ENCODE measurements at places on chromosomes 2 and 18.

DNA sequence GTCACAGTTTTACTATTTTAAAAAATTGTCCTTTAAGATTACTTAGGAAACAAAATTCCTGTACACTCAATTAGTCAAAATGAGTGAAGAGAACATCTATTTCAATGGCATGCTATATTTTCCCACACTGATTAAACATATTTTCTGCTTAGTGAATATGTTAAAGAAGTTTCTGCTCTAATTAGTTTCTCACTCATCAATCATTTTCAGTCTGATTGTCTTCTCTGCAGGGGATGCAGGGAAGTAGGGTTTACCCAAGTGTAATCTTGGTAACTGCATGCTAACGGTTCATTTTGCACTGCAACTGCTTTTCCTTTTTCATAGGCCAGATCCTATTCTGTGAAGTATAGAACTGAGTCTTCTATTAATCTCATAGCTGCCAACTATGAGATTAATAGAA, 78.5 kb downstream of the ARL6IP6 start:
- no peak for DNase-seq

DNA sequence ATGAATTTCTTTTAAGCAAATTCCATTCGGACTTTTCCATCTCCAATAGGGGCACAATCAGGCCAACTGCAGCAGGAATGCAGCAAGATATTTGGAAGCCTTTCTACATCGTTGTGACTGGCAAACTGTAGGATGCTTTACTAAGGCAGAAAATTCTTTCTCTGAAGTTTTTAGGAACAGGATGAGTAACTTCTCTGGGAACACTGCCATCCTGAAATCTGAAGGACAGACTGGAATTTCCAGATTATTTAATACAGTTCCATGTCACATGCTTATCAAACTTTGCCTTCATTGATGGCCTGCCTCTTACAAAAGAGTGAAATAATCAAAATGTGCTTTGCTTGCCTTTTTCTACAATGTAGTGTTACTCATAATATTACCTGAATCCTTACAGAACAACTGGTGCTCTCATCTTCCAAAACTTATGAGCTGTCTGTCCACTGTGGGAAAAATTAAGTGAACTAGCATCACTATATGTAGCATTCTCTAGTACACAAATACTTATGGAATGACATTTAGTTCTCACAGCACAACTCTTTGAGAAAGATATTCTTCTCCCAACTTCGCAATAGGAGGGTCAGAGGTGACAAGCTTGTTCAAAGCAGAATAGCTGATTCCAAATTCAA, 32.0 kb upstream of the MAP2 start:
- DNase-seq, result peak; percentile 70

- DNase-seq, result peak; percentile 81
Measured at GRCh38 chr2:180012523-180012922, 5.4 kb upstream of the CWC22 start.

DNA sequence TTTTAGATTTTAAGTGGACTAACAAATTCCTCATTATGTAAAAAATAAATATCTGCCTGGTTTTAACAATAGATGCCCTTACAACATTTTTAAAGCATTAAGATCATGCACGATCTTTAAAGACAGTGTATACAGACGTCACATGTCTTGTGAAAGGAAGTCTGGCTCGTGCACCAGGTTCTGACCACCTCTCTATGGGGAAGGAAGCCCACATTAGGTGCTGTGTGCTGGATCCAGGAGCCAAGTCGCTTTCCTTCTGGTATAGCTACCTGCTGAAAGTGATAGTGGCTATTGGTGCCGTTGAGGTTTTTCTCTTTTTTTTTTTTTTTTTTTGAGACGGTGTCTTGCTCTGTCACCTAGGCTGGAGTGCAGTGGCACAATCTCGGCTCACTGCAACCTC, 116.5 kb downstream of the NCK2 start:
- DNase-seq, result no peak

GRCh38 chr2:28423856-28424605, 31.4 kb downstream of the FOSL2 start:
- DNase-seq, result no peak
